ENCODE measurements at places on chromosomes 11 and 22.

DNA sequence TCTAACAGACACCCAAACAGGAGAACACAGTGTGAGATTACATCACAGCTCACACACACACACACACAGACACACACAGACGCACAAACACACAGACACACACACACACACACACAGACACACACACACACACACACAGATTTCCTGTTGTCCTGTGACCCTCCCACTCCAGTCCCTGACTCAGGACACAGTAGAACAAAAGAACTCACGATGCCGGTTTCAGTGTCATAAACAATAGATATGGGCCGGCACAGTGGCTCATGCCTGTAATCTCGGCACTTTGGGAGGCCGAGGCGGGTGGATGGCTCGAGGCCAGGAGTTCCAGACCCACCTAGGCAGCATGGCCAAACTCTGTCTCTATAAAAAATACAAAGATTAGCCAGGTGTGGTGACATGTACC, 13.8 kb upstream of the KAT5 start:
- DNase-seq = no peak

DNA sequence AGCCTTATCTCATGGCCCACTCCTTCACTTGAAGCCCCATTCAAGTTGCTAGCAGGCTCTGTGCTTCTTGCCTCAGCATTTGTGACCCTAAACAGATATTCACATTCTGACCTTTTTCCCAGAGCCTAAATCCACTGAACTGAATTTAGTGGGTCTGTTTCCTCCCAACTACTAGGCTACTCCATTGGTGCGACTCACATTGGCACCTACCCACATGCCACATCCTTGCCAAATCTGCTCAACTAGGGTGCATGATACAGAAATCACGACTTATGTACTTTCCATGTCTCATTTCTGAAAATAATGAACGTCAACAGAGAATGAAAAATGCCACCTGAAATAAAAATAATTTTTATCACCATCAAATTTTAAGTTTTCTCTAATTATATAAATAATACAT, 8.4 kb upstream of the MMP12 start:
- DNase-seq = no peak

DNA sequence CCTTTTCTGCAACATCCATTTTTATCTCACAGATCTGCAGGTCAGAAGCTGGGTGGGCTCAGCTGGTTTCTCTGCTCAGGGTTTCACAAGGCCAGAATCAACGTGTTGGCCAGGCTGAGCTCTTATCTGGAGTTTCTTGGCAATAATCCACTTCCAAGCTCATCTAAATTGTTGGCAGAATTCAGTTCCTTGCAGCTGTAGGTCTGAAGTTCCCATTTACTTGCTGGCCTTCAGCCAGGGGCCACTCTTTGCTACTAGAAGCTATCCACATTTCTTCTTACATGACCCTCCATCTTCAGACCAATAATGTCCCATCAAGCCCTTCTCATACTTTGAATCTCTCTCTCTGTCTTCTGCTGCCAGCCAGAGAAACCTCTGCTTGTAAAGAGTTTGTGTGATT, 103.5 kb downstream of the WNT11 start:
- DNase-seq = no peak

- peak; percentile 53 for DNase-seq
Measured at GRCh38 chr11:128318856-128319474, 268.4 kb downstream of the ETS1 start.

GRCh38 chr11:64546176-64546575, 44.8 kb upstream of the SLC22A12 start:
- DNase-seq = no peak

All from stimulated activated CD4-positive, alpha-beta T cell treated with anti-CD3 and anti-CD28 coated beads, Interleukin-12 subunit alpha, Interleukin-12 subunit beta, amount 100 ng/mL, for 4 hours (primary cell).